ENCODE measurements at places on chromosomes 1 and 21.

DNA sequence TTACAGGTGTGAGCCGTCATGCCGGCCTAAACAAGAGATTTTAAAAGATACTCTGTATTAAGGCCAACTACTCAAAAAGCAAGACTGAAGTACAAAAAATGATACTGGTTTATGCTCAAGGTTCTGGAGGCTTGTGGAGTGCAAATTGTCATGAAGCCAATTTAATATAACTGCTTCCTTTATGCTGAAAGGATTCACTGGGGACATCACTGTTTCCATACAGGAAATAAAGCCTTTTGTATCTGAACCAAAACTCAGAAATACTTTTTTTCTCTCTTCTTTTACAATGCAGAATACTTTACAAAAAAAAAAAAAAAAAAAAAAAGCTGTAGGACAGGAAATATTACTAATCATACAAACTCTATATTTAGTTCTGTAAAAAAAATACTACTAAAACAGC is 55.5 kb upstream of the CNN3 start:
- DNase-seq, result no peak

GRCh38 chr1:202584707-202585589 is 125.3 kb downstream of the SYT2 start:
- no peak for DNase-seq

DNA sequence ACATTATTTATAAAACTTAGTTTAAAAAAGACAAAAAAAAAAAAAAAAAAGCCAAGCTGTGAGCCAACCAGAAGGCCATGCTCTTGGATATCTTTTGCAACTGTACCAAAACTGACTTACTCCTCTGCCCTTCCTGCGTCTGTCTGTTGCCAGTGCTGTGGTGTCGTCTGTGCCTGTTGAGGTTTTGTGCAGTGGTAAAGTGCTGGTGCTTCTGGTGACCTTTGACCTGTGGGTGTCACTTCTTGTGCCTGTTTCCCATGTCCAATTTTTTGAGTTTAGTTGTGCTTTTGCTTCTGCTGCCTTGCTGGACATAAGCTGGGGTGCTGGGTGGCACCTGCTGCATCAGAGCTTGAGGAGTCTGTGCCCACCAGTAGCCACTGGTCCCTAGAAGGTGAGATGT is 41.4 kb downstream of the RNF187 start:
- no peak for DNase-seq

GRCh38 chr1:221696027-221696426 is 45.9 kb downstream of the DUSP10 start:
- no peak for DNase-seq

GRCh38 chr21:15947677-15948076 is 217.9 kb downstream of the USP25 start:
- no peak for DNase-seq

- no peak for DNase-seq
These were observed 32.1 kb downstream of the ARID4B start for GRCh38 chr1:235295902-235296350.

DNA sequence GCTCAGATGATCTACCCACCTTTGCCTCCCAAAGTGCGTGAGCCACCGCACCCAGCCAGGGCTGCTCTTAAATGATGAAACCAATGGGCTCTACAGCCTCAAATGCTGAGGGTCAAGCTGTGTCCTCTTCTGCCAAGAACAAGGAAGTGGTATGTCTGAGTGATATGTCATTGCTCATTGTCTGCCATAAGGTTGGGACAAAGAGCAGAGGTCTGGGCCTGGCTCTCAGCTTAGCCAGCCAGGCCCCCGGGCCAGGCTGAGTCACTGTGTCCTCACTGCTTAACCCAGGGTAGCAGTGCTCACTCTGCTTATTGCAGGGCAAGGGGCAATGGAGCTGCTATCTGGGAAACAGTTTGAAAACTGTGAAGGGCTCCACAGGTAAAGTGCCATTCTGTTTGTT is 8.3 kb upstream of the ETS2 start:
- DNase-seq, result no peak

DNA sequence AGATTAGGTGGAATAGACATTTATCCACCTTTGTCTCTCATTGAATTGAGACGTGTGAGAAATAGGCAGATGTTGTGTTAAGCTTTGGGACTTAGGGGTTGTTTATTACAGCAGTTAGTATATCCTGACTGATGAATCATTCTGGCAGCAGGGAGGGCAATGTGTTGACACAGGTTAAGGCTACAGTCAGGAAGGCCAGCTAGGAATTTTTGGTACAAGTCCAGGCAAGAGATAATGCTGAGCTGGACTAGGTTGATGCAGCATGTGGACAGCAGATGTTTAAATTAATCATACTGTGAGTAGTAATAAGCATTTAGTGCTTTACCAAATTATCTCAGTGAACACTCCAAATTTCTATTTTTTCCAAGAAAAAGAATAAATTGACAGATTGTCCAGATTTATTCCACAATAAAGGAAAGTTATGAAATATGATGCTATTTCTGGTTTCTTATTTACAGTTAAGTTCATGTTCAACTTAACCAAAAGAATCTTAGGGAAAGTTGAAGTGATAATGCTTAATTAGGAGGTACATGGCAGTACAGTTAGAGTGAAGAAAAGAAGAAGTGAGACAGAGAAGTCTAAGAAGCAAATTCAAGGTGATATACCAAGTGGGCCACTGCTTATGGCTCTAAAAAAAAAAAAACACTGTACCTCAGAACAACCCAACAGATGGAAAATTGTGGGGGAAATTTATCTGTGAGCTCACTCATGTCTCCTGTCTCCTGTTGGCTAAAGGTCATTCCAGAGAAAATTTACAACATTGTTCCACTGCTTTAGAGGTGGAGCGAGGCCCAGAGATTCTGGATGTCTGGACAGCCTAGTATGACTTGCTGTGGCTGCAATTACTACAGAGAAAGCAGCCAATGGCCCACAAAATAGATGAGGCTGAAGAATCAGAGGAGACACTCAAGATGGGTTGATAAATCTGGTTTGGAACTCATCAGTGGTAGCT is 102.7 kb upstream of the C21orf91 start:
- no peak for DNase-seq

GRCh38 chr21:19045876-19046275 is 642.3 kb upstream of the TMPRSS15 start:
- no peak for DNase-seq
